Caco-2 (cell line): ENCODE measurements at places on chromosomes 4 and X. TPM values are rescaled to one million over a fixed set of nuclear protein-coding genes. Genes with fewer than 3 reads are reported as not detected.

- no peaks in the 10 kb centered on the region for H3K27me3 ChIP-seq
- no peaks in the 10 kb centered on the region for H3K36me3 ChIP-seq
- peak overlapping the region; percentile 37 for H3K27ac ChIP-seq
- DNase-seq: peak; percentile 84
- no peaks in the 10 kb centered on the region for H3K4me1 ChIP-seq
- peak overlapping the region; percentile 86 for H3K4me3 ChIP-seq
Measured at GRCh38 chr4:56048702-56049431, 100.1 kb downstream of the CEP135 start.

DNA sequence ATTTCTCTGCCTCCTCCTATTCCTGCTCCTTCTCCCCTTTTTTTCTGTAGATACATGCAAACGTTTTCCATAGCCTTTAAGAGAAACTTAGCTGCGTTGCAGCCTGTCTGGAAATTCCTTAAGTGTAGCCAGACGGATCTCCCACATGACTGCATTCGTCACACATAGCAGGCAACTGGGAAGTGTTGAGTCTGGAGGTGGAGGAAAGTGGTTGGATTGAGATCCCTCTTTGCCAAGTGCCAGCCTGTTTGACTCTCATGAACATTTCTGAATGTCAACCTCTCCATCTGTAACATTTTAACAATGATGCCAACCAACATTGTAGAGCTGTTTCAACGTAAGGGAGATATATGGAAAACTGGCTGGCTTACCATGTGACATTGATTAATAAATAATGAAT is 45.1 kb upstream of the FAM9A start:
- peak overlapping the region; percentile 40 for H3K4me3 ChIP-seq
- peaks cover 37% of the 10 kb centered on the region for H3K4me1 ChIP-seq
- no peak for DNase-seq

DNA sequence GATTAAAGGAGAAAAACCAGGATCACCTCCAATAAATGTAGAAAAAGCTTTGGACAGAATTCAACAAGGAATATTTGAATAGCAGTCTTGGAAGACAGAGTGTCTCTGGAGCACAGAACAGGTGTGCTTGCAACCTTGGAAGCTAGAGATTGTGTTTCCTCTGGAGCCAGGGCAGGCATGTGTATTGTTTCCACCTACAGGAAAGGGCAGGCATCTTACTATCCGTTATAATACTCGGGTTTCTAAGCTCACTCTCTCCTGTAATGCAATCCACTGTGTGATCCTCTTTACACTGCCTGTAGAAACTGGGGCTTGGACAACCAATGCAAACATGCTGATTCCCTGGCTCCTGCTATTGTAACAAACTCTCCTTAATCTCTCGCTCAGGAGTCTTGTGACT is 14.4 kb downstream of the CCDC110 start:
- H3K27ac ChIP-seq: no peak overlapping the region
- no peaks in the 10 kb centered on the region for H3K36me3 ChIP-seq
- H3K4me1 ChIP-seq: no peaks in the 10 kb centered on the region
- H3K27me3 ChIP-seq: no peaks in the 10 kb centered on the region

- H3K36me3 ChIP-seq: no peaks in the 10 kb centered on the region
- no peak overlapping the region for H3K4me3 ChIP-seq
- no peak overlapping the region for H3K27ac ChIP-seq
- no peaks in the 10 kb centered on the region for H3K27me3 ChIP-seq
- no peak for DNase-seq
- no peaks in the 10 kb centered on the region for H3K4me1 ChIP-seq
Measured at GRCh38 chr4:3857269-3857926, 91.2 kb downstream of the ADRA2C start.

SYAP1 gene
- total RNA-seq: 32.8 and 35.7 TPM in 2 replicates

GRCh38 chr4:15434091-15434490 is 6.3 kb downstream of the C1QTNF7 start:
- H3K27me3 ChIP-seq: no peaks in the 10 kb centered on the region
- no peaks in the 10 kb centered on the region for H3K36me3 ChIP-seq
- H3K27ac ChIP-seq: no peak overlapping the region
- no peak for DNase-seq
- H3K4me3 ChIP-seq: no peak overlapping the region
- no peaks in the 10 kb centered on the region for H3K4me1 ChIP-seq

DNA sequence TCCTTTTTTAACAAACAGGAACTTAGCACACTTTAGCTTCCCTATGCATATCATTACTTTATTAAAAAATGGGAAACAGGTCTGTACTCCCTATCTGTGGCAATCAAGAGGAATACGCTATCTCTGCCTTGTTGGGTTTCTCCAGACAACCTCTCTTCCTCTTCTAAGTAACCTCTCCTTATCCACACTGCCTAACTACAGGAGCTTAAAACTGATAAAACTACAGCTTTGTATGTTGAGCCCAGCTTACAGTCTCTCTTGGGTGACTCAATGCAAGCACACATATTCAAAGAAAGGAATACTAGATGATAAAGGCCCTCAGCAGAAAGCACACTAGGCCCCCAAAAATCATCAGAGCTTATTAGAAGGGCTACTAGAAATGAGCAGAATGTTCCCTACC is 8.9 kb downstream of the NUP62CL start:
- H3K4me1 ChIP-seq: no peaks in the 10 kb centered on the region
- H3K4me3 ChIP-seq: no peak overlapping the region
- H3K27me3 ChIP-seq: no peaks in the 10 kb centered on the region
- no peak overlapping the region for H3K27ac ChIP-seq
- DNase-seq: no peak

STPG2 gene
- not detected in 2 replicates for total RNA-seq

DNA sequence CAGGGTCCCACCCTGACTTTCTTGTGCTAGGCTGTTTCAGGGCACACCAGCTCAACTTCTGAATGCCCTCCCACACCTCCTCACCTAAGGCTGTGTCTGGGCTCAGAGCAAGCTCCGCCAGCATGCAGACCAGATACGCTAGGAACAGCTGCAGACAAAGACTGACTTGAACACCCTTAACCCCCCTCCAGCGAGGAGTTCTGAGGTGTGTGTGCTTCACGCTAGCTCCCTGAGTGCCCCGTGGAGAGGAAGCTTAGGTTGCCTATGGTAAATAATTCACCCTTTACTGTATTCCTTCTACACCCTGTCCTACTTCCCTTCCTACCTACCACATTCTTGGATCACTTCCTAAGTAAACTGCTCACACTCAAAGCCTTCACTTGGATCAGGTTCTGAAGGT is 115.0 kb downstream of the VCX3B start:
- H3K4me3 ChIP-seq: no peak overlapping the region
- no peaks in the 10 kb centered on the region for H3K4me1 ChIP-seq

- no peaks in the 10 kb centered on the region; the same call in 1 of the 2 replicates for H3K36me3 ChIP-seq
- H3K4me3 ChIP-seq: no peak overlapping the region
- DNase-seq: no peak
- H3K27ac ChIP-seq: no peak overlapping the region
- no peaks in the 10 kb centered on the region for H3K27me3 ChIP-seq
Measured at GRCh38 chrX:10071451-10072144, 85.2 kb upstream of the CLCN4 start.

GRCh38 chr4:165765053-165765452 is 108.0 kb upstream of the TLL1 start:
- no peak for DNase-seq
- no peaks in the 10 kb centered on the region for H3K27me3 ChIP-seq
- no peak overlapping the region for H3K4me3 ChIP-seq
- H3K4me1 ChIP-seq: no peaks in the 10 kb centered on the region

MAP3K15 gene
- 1.3 and 1.5 TPM in 2 replicates for total RNA-seq

DNA sequence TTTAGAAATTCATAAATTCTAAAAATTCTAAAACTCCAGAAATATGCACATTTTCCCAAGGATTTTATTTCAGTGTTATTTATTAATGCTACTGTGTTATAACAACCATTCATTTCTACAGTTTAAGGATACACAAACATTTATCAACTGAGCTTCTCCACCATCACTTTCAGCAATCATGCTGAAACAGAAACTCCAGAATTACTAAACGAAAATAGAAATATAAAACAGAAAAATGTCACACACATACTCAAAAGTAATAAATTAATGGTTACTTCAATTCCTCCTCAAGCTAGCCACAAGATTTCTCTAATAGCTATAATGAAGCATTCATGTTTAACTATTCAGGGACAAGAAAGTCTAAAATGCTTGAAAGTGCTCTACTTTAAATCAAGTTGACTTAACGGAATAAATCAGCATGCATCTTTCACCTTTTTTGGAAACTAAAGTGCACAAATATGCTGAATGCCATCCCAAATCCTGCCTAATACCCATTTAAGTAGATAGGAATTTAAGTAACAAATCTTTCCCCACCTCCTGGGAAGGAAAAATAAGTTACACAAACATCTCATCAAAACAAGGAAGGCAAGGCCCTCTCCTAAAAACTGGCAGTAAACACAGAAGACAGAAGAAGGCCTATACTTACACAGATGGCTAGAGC is 563 bp downstream of the FAM13A start:
- DNase-seq: no peak
- peaks cover 15% of the 10 kb centered on the region for H3K4me1 ChIP-seq
- peak overlapping the region; percentile 51 for H3K27ac ChIP-seq
- H3K27me3 ChIP-seq: no peaks in the 10 kb centered on the region
- no peaks in the 10 kb centered on the region for H3K36me3 ChIP-seq

ZNF157 gene
- total RNA-seq: not detected in 2 replicates

DNA sequence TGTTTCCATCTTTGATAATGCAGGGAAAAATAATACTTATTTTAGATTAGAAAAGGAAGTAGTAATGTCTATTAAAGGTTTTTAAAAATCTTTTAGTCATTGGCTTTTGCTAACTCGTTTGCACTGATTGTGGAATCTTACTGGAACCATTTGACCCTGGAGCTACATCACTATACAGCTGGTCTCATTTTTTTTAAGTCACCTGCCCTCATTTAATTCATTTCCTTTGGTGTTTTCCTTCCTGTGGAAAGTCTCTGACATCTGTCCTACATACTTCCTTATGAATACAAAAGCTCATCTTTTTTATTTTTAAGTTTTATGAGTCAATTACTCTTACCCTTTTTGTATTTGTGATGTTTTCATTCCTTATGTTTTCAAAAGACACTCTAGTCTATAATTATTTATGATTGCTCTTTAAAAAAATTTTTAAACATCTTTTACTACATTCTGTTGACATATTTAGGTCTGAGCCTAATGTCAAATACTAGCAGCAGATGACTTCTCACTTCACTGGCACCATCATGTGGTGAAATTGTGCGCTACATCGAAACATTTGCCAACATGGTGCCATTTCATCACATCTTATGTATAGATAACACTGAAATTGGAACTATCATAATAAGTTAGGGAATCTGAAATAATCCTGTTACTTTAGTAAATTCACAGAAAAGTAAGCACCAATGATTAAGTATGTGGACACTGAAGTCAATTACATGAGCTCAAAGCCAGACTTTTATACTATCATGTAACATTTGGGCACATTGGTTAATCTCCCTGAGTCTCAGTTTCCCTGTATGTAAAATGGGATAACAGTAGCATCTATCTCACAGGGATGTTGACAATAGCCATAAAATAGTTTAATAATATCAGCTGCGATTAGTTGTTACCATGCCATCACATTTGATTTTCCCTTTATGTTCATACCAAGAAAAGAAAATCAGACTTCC is 9.4 kb upstream of the MMAA start:
- H3K27me3 ChIP-seq: no peaks in the 10 kb centered on the region
- H3K4me3 ChIP-seq: no peak overlapping the region
- H3K36me3 ChIP-seq: no peaks in the 10 kb centered on the region
- no peak overlapping the region for H3K27ac ChIP-seq
- no peaks in the 10 kb centered on the region for H3K4me1 ChIP-seq
- peak; percentile 50 for DNase-seq

SLC2A9 gene
- 17.5 and 21.0 TPM in 2 replicates for total RNA-seq

DNA sequence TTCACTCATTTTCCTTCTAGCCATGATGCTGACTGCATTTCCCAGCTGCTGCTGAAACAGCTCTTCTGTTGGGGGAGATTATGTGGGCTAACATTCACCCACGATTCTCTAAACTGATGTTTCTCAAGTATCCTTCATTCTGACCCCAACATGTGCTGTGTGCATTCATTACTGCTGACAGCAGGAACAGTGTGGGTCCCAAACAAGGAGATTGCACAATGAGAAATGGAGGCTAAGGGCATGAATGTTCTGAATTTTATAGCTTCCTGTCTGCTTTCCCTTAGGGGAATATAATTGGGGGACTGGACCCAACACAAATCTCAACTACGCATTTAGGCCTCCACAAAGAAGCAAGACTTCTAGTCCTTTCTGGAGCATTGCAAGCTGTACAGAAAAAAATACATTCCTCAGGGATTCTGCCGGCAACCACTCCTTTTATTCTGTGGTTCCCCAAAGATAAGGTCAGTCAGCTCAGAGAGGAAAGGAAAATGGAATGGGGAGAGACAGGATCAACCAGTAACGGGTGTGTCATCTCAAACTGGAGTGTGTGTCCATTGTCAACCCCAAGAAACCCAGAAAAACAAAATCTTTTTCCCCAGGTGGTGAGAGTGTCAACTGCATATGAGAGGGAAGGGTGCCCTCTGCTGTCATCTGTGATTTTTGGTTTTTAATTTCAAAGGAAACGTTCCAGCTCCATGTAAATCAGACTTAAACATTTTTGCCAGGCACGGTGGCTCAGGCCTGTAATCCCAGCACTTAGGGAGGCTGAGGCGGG is 81.5 kb upstream of the EGFL6 start:
- H3K4me1 ChIP-seq: peaks cover 25% of the 10 kb centered on the region
- H3K36me3 ChIP-seq: no peaks in the 10 kb centered on the region
- DNase-seq: peak; percentile 75
- peak overlapping the region; percentile 90 for H3K27ac ChIP-seq
- no peaks in the 10 kb centered on the region for H3K27me3 ChIP-seq
- H3K4me3 ChIP-seq: no peak overlapping the region

DNA sequence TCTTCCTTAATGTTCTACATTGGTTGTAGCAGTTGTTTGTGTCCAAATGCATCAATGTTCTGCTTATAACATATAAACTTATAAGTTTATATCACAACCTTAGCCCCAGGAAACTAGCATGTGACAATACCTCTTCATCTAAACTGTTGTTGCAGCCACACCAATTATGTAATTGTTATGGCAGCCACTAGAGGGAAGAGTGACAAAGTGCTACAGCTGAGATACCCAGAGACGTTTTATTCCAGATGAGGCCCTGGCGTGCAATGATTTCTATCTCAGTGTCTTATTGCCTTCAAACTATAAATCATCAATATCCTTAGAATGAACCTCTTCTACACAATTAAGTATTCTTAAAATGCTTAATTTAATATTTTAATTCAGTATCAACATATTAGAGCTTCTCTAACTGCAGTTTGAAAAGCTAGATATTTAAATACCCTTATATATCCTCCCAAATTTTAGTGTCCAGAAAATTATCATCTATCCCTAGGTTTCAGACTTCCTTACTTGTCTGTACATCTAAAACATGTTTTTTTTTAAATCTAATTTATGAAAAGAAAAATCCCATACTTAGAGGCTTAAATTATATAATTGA is 171.6 kb downstream of the PCDH10 start:
- no peaks in the 10 kb centered on the region for H3K36me3 ChIP-seq
- no peaks in the 10 kb centered on the region for H3K4me1 ChIP-seq
- H3K27ac ChIP-seq: no peak overlapping the region
- no peak for DNase-seq
- no peak overlapping the region for H3K4me3 ChIP-seq
- no peaks in the 10 kb centered on the region for H3K27me3 ChIP-seq

- peak; percentile 38 for DNase-seq
- H3K27me3 ChIP-seq: no peaks in the 10 kb centered on the region
- no peaks in the 10 kb centered on the region for H3K4me1 ChIP-seq
- H3K36me3 ChIP-seq: no peaks in the 10 kb centered on the region
- no peak overlapping the region for H3K27ac ChIP-seq
- no peak overlapping the region for H3K4me3 ChIP-seq
Measured at GRCh38 chr4:24805067-24805466, 9.7 kb downstream of the SOD3 start.

GRCh38 chr4:1765409-1766072 is 27.6 kb upstream of the FGFR3 start:
- no peak overlapping the region for H3K4me3 ChIP-seq
- DNase-seq: peak; percentile 41
- H3K4me1 ChIP-seq: peaks cover 41% of the 10 kb centered on the region
- H3K27me3 ChIP-seq: no peaks in the 10 kb centered on the region
- H3K36me3 ChIP-seq: no peaks in the 10 kb centered on the region
- H3K27ac ChIP-seq: no peak overlapping the region
